Mucosa of descending colon (tissue), 3 donors: ENCODE measurements at places on chromosomes 6 and 20. TPM values are rescaled to one million over a fixed set of nuclear protein-coding genes. Genes with fewer than 3 reads are reported as not detected.

DNA sequence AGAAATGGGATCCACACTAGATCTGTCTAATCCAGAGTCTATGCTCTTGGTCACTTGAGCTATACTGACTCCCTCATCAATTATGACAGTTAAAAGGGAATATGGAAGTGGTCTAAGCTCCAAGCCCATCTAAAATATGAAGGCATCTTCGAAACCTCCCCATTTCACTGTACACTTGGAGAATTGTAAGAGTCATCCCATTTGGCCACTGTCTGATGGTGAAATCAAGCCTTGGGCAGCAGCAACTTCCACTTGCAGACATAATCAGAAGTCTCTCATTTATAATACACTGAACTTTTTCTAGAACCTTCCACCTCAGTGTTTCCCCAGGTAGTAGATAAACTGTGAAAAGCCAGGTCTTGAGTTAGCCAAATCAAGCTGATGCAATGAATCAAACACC lies 26.3 kb upstream of the UBR2 start:
- DNase-seq: no peak

DNA sequence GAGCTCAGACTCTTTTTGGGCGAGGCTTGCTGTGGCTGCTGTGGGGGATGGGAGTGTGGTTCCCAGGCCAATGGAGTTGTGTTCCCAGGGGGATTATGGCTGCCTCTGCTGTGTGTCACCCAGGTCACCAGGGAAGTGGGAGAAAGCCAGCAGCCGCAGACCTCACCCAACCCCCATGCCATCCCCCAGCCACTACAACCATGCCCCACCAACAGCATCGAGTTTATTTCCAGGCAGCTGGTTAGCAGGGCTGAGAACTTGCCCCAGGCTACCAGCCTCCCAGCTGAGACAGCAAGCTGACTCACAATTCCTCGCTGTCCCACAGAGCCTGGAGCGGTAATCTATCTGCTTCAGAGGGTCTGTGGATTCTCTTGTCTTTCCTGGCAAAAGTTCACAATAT lies 331.7 kb downstream of the FRK start:
- no peak for DNase-seq

GGTLC1 gene
- not detected for total RNA-seq

CRYBG1 gene
- total RNA-seq: 93.0 TPM

MATN4 gene
- 0.17 TPM for total RNA-seq

GRCh38 chr20:32155017-32155981 lies 45.8 kb downstream of the TM9SF4 start:
- peak; percentile 84 for DNase-seq

DNA sequence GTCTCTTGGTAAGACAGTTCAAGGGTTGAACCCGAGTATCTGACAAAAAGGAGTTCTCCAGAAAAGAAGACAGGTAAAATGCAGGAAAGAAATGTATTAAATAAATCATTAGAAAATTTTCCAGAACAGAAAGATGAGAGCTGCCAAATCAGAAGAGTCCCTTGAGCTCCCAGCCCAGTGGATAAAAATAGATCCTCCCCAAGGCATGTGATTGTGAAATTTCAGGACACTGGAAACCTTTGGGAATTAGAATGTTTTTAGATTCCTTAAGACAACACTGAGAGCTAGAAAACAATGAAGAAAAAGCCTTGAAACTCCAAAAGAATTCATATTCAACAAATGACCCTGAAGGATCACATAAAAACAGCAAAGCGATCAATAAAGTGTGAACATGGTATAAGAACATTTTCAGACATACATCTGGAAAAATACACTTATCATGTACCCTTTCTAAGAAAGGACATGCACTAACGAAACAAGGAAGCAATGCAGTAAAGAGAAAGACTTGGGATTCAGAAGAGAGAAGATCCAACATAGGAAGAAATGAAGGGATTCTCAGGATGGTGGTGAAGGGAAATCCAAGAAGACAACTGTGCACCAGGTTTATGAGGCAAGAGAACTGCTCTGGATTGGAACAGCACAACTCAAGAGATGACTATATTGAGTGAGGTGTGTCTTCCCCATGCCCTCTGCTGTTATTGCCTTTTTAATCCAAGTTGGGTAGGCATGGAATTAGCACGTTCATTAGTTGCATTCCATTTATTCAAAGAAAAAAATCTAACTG lies 390.4 kb downstream of the SYNE1 start:
- DNase-seq: no peak

GRCh38 chr6:134282816-134283215 lies 35.1 kb downstream of the SGK1 start:
- DNase-seq: no peak

DNA sequence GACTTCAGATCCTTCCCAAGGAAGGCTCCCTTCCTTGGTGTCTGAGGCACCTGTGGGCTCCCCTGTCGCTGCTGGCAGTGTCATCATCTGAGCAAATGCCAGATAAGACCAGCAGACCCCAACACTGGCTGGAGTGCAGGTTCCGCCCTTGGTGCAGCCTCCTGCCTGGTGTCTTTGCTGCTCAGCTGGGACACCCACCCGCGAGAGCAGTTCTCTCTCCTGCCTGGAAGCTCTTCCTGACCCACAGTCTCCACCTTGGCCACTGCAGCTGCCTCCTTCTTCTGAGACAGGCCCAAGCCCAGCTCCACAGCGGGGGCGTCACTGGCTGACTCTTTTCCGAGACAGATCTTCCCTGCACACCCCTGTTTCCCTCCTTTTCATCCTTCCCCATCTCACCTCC lies 395.7 kb upstream of the MAP3K7 start:
- DNase-seq: no peak

ZSWIM3 gene
- total RNA-seq: 7.4 TPM

NHLRC1 gene
- total RNA-seq: 1.8 TPM

AIF1 gene
- total RNA-seq: 17.3 TPM

BTNL2 gene
- total RNA-seq: not detected

DNA sequence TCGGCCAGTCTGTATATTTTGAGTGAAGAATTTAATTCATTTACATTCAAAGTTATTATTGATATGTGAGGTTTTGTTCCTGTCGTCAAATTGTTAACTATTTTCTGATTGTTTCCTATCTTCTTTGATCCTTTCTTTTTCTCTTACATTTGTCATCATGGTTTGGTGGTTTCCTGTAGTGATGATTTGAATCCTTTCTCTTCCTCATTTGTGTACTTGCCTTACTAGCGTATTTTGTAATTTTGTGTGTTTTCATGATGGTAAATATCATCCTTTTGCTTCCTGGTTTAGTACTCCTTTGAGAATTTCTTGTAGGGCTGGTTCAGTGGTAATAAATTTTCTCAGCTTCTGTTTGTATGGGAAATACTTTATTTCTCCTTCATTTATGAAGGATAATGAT lies 151.7 kb upstream of the CEP162 start:
- DNase-seq: no peak
